ENCODE measurements at places on chromosomes 12 and 14.

DNA sequence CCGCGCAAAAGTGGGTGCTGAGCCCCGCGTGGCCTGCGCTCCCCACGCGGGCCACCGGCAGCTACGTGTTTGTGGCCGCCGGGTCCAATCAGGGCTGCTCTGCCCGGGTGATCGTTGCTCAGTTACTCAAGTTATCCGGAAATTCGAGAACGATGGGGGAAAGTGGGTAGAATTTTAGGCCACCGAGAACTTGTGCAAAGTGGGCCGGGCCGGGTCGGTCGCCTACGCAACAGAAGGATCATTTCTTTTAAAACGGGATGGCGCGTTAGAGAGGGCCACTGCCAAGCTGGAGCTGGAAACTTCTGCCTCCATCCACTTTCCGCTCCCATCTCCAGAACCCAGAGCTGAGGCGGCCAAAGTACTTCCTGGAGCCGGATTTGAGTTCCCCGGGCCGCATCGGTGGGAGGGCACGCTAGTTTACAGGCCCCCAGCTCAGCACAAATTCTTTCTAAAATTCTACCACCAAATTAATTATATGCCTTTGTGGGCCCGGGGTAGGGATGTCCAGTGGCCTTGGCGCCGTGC, 3.5 kb downstream of the RFX4 start:
- no peak for DNase-seq

- DNase-seq, result no peak
Observed at GRCh38 chr12:77954206-77954555, 123.5 kb downstream of the NAV3 start.

DNA sequence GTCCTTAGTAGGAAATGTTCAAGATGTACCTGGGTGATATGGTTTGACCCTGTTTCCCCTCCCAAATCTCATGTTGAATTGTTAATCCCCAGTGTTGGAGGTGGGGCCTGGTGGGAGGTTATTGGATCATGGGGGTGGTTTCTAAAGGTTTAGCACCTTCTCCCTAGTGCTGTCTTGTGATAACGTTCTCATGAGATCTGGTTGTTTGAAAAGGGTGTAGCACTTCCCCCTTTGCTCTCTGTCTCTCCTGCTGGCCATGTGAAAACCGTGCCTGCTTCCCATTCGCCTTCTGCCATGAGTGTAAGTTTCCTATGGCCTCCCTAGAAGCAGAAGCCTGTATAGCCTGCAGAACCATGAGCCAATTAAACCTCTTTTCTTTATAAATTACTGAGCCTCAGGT, 353.0 kb upstream of the SFSWAP start:
- no peak for DNase-seq

GRCh38 chr14:56554301-56554700, 25.3 kb upstream of the TMEM260 start:
- no peak for DNase-seq

DNA sequence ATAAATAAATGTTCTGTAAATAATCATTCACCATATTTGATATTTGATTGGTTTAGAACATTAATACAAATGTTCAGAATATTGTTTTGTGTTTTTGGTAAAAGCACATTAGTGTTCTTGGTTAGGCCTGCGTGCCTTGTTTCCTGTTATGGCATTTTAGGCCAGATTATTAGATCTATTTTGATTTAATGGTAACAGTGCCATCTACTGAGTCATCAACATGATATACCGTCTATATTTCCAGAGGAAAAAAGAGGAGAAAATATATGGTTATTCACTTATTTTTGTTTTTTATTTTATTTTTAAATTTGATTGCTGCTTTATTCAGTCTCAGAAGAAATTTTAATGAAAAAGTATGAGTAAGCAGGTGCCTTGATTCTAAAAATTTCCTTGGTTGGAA, 60.3 kb downstream of the GPHN start:
- no peak for DNase-seq

GRCh38 chr14:64293976-64294671, at the start of gene ESR2:
TSS of gene ESR2 (minus strand) at chr14:64294371. CDS start at chr14:64282985, 11,386 bp downstream.
- DNase-seq, result peak; percentile 4

GRCh38 chr12:64749461-64750200, 9.6 kb downstream of the GNS start:
- DNase-seq, result no peak

GRCh38 chr12:116314477-116314876, 37.0 kb upstream of the MED13L start:
- DNase-seq, result no peak

DNA sequence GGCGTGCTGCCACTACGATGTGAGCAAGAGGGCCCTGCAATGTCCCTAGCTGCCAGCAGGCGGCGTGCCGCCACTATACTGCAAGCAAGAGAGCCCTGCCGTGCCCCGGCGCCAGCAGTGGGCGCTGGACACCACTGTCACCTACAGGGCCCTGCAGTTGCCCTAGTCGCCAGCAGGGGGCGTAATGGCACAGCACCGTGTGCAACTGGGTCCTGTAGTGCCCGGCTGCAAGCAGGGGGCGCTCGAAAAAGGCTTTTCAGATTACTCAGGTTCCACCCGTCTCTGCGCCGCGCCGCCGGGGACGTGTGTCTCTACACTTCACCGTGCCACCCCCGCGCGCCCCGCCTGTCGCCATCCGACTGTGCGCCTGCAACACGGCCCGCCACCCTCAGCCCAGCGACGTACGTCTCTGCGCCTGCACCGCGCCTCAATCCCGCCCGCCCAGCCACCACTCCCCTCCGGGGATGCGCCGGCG, 1356.9 kb downstream of the TMEM121 start:
- peak; percentile 10 for DNase-seq

- DNase-seq, result no peak
Observed at GRCh38 chr14:101224356-101225156, 321.0 kb upstream of the RTL1 start.

DNA sequence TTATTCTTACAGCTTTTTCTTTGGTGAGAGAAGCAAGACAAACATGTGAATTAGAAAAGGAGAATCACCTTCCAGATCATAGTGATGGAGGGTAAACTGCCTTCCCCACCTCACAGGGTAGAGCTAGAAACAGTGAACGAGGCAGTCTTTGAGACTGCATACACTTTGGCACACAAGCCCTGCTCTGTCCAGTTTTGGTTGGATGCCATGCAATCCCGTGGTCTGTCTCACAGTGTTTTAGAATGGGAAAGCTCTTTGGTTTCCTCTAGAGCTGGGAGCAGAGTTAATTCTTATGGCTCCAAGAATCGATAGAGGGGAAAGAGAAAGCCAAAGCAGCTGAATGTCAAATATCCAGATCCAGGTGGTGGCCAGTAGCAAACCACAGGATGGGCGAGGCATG, 21.9 kb downstream of the TDP1 start:
- DNase-seq, result no peak

GRCh38 chr12:46371718-46372543, 642 bp downstream of the SLC38A2 start:
- peak; percentile 53 for DNase-seq

DNA sequence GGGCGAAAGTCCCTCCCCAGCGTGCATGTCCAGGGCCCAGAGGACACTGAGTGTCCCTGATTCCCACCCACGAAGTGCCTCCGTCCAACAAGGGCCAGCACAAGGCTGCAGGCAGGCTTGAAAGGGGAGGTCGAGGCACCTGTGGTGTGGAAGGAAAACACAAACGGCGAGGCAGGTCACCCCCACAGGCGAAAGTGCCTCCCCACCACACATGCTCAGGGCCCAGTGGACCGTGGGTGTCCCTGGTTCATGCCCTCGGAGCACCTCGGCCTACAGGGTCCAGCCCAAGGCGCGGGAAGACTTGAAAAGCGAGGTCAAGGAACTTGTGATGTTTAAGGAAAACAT, 370.4 kb downstream of the ALG10 start:
- no peak for DNase-seq

GRCh38 chr12:103877934-103878510, 37.0 kb upstream of the NT5DC3 start:
- peak; percentile 27 for DNase-seq

GRCh38 chr12:20006871-20007730, 361.2 kb upstream of the PDE3A start:
- DNase-seq, result no peak

GRCh38 chr14:104177411-104177810, 39.0 kb downstream of the KIF26A start:
- no peak for DNase-seq

- DNase-seq, result no peak
Observed at GRCh38 chr12:128394137-128394536, 127.2 kb downstream of the TMEM132C start.

DNA sequence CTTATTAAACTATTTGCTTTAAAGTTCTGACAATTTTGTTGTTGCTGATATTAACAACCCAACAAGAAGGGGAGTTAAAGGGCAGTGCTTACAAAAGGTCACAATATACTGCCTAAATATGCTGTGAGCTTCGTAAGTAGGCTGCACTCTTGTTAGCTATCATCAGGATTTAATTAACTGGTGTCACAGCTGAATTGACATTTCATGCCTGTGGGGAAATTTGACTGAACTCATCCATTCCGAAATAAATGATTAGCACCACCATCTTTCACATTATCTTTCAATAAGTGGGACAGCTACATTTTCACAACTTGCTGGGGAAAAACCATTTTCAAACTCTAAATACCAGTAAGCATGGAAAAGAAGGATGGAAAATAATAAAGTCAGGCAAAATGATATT, 146.6 kb downstream of the PTPRO start:
- no peak for DNase-seq

DNA sequence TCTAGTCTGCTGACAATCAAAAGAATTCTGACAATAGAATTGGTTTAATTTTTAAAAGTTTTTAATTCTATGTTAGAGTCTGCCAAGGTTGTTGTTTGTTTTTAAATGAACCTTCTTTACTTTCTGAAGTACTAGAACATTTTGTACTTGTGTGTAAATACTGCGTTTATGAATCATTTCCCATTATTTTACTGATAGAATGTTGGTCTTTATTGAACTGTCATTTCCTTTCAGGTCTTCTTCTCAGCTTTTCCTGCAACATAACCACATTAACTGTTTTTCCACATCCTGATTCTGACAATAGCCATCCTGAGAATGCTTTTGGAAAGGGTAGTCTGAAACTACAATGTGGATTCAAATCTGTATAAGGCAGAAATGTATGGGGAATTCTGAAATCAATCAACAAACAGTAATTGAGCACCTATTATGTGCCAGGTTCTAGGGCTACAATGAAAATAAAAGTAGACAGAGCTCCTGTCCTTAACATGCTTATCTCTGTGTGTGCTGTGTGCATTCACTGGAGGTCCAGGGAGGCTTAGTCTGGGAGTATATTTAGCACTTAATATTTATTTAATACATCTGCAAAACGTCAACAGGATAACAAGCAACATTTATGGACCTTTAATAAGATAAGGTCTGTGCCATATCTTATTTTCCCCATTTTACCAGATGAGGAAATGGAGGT, 73.1 kb upstream of the SLC38A2 start:
- no peak for DNase-seq

DNA sequence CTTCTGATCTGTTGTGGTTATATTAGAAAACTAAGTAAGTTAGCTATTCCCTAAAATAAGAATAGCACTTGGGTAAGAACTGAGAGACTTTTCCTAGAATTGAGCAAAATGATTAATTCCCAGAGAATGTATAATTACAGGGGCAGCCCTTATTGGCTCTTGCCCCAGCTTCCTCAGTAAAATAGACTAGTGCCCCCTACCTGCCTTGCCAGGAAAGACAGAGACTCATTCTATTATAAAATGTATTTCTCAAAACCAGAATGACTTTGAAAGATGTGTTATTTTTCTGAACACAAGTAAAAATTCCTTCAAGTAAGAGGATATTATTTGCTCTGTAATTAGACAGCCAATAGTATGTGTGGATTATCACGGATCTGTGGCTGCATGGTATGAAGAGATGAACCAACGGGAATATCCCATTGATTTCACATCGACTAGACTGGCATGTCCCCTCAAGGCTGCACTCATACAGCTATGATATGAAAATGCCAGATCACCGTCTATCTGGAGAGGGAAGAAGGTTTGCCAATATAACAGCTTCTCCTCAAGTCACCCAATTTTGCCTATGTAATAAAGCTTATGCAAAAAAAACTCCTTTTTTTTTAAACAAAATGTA, 7.4 kb upstream of the GLRX5 start:
- no peak for DNase-seq

GRCh38 chr14:65783576-65783975, 371.0 kb downstream of the FUT8 start:
- DNase-seq, result no peak

- DNase-seq, result no peak
Observed at GRCh38 chr12:105077435-105077834, 6.8 kb downstream of the ALDH1L2 start.

DNA sequence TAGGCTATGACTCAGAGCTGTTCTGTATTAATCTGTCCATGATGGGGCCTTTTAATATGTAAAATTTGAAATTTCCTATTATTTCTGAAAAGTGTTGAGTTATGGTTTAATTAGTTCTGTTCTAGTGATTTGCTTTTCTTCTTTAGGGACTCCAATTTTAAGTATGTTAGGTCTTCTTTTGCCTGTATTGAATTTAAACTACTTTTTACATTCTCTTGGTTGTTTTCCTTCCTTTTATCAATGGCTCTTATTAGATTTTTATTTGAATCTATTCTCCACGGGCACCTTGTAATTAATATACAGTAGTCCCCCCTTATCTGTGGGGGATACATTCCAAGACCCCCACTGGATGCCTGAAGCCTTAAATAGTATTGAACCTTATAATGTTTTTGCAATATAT, 46.4 kb downstream of the DDHD1 start:
- no peak for DNase-seq

DNA sequence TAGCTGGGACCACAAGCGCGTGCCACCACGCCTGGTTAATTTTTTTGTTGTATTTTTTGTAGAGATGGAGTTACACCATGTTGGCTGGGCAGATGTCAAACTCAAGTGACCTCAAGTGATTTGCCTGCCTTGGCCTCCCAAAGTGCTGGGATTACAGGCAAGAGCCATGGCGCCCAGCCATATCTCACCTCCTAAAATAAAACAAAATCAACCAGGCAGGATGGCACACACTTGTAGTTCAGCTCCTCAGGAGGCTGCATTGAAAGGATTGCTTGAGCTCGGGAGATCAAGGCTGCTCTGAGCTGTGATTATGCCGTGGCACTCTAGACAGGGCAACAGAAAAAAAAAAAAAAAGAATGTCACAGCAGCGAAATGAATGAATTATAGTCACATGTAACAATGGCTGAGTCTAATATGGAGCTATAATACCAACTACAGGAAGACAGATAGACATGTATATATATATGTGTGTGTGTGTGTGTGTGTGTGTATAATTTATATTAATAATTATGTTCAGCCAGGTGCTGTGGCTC, 19.3 kb upstream of the TMEM120B start:
- DNase-seq, result no peak

GRCh38 chr12:115207216-115207915, 523.4 kb upstream of the TBX3 start:
- no peak for DNase-seq

DNA sequence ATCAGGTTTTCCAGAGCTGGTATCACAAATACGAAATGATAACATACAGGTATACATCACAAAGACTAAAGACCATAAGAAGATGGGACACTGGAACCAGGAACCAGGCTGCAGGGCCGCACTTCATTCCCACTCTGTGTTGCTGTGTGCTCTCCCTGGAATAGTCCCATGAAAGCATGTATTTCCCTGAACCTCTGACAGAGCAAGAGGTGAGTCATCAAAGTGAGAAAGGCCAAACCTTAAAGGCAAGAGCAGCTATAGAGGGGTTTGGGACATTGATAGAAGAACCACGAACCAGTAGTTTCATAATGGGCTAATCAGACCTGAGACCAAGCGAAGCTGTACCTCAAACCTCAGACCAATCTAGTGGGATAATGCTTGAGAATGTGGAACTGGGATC, 283.0 kb upstream of the PRKD1 start:
- no peak for DNase-seq

GRCh38 chr12:53236443-53237111, 4.6 kb upstream of the RARG start:
- peak; percentile 60 for DNase-seq

Data from activated T-helper 9 cell treated with anti-CD3 and anti-CD28 coated beads, Interleukin-2, amount 50 U/mL, for 16 hours (primary cell).